ENCODE measurements at places on chromosomes 6 and 20. TPM values are rescaled to one million over a fixed set of nuclear protein-coding genes. Genes with fewer than 3 reads are reported as not detected.

RAB44 gene
- 0.02 TPM for total RNA-seq

ENPP4 gene
- total RNA-seq: 0.32 TPM

IL20RA gene
- total RNA-seq: 0.02 TPM

C20orf144 gene
- total RNA-seq: 0.10 TPM

TAAR5 gene
- not detected for total RNA-seq

SLC32A1 gene
- total RNA-seq: not detected

GSTA2 gene
- 0.06 TPM for total RNA-seq

APOM gene
- 3.2 TPM for total RNA-seq

LY6G5C gene
- 1.9 TPM for total RNA-seq

Data from A549 treated with DMSO at 1 μM for 4 hours (cell line).